T follicular helper cell (primary cell): ENCODE measurements at places on chromosomes 3 and 15.
A peak's percentile ranks its signal among the peaks of the same experiment; 100 is the strongest.

- DNase-seq = no peak
Measured at GRCh38 chr3:133948131-133948810, 52.6 kb upstream of the RAB6B start.

DNA sequence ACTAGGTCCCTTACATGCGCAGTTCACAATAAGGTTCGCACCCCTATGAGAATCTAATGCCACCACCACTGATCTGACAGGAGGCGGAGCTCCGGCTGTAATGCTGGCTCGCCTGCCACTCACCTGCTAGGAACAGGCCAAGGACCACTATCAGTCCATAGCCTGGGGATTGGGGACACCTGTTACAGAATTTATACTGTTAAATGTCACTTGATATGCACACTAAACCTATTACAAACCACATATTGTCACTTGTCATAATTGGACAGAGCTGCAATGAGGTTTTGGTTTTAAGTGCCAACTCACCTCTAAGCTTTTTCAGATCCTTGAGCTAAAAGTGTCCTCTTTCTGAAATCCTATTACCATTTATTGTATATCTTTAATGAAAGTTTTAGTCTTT lies 507.9 kb upstream of the TPRG1 start:
- DNase-seq = no peak

GRCh38 chr15:52796753-52797520 lies 6.8 kb upstream of the ONECUT1 start:
- no peak for DNase-seq

- no peak for DNase-seq
Measured at GRCh38 chr3:125119752-125120378, 64.1 kb upstream of the HEG1 start.

DNA sequence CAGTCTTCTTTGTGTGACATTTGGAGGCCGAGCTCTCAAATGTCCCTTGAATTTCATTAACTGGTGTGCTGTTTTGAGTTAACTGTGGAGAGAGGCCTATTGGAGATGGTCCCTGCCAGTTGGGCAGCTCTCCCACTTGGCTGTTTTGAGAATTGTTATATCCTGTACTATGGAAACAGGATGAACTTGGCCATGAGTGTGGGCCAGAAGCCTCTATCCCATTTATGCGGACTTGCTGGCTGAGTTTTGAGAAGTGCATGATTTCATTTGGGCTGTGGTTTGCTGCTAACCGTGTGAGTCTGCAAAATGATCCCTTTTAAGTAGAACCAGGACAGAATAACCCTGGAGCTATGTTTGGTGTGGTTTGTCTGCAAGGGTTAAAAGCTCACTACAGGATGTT lies 366.0 kb downstream of the PTPRG start:
- no peak for DNase-seq

DNA sequence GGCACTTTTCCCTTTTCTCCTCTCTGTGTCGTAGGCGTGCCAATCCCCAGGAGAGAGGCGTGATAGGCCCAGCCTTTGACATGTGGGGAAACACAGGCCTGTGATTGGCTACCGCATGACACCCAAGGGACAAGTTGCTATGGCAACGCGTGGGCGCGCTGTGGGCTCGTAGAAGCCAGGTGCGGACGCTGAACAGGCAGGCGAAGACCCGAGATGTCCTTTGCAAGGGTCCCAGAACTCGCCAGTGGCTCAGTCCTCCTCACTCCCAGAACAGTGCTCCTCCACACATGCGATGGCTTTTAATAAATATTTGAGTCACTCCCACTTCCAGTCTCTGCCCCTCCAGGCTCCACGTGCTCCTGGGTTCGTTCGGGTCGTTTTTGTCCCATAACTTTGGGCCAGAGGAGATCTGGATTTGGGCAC lies 4.2 kb downstream of the SLC51B start:
- peak; percentile 81 for DNase-seq

GRCh38 chr3:145869958-145870357 lies 291.0 kb downstream of the PLOD2 start:
- DNase-seq = no peak

DNA sequence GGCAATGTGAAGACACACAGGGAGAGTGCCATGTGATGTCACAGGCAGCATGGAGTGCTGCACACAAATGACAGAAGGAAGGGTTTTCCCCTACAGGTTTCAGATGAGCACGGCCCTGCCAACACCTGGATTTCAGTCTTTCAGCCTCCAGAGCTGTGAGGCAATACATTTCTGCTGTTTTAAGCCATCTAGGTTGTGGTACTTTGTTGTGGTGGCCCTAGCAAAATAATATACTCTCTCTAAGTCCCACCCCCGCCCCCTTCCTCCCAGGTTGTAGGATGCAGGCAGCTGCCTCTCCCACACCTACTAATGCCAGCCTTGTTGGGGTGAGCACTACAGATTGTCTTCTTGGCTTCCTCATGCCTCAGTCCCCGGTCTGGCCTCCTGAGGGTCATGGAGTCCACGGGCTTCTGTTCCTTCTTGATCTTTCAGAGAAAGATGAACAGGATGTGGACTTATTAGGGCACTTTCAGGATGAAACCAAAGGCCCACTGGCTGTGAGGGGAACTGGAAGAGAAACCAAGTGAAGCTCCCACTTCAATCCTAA lies 180.0 kb downstream of the CD47 start:
- no peak for DNase-seq

DNA sequence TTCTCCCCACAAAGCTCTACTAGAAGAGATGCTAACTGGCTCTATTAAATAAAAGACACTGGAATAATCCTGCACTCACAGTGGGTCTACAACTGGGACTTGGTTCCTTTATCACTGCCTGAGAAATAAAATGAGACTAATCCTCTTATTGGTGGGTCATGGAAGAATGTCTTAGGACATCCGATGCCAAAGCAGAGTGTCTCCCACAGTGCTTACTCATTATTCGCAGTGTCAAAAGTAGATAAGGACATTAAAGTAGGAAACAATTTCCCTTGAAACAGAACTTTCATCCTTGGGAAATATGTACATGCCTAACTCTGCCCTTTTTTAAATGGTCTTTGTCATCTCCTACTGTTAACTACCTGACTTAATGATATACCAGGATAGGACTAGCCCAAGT lies 71.5 kb downstream of the GSK3B start:
- DNase-seq = no peak

GRCh38 chr3:50132421-50133282 lies 22.5 kb upstream of the SEMA3F start:
- no peak for DNase-seq

DNA sequence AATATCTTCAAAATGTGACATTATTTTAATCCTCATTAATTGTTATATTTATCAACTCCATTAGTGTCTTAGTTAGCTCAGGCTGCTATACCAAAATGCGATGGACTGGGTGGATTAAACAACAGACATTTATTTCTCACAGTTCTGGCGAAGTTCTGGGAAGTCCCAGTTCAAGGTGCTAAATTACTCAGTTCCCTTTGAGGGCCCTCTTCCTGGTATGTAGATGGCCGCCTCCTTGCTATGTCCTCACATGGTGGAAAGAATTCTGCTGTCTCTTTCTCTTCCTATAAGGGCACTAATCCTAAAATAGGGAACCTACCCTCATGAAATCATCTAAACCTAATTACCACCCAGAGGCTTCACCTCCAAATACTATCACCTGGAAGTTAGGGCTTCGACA lies 38.8 kb upstream of the DUT start:
- no peak for DNase-seq

DNA sequence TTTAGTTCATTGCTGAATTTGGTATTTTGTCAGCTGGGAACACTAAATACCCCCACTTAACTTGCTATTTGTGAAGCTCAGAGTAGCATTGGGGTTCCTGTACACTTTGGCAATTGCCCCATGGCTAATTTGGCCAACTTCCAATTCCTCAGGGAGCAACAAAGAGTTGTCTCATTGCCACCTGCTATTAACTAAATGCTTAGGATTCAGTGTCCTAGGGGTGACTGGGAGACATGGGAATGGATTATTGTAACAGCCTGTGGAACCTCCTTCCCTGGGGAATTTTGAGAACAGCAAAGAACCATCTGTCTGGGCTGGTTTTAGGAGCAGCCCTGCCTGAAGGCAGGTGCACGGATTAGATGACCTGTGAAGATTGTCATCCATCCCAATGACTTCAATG lies 437.4 kb upstream of the TPRG1 start:
- DNase-seq = no peak

DNA sequence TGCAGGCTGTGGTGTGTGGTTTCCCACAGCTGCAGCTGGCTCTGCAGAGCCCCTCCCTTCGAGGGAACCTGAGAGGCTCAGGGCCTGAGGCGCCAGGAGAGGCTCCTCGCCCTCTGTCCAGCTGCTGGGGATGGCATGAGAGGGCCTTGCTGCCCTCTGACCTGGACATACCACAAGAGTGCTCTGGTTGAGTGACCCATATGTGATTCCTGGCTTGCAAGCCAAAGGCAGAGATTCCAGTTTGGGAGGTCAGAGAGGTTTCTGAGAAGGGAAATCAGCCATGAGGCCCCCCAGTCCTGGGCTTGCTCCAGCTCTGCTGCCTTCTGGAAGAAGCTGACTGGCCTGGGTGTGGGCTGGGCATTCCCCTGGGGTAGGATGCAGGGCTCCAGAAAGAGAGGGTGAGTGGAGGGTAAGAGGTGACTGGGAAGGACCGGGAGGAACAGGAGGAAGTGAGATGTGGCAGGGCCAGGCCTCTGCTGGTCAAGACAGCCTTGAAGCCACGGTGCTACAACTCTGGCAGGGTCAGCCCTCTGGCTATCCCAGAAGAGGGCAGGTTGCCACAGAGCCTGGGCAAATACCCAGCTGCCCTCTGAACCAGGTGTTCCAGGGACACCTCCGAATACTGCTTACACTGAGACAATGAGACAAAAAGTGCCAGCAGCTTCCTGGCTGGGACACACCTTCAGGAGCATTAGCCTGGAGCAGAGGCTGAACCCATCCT lies 16.0 kb upstream of the SRP14 start:
- DNase-seq = no peak

DNA sequence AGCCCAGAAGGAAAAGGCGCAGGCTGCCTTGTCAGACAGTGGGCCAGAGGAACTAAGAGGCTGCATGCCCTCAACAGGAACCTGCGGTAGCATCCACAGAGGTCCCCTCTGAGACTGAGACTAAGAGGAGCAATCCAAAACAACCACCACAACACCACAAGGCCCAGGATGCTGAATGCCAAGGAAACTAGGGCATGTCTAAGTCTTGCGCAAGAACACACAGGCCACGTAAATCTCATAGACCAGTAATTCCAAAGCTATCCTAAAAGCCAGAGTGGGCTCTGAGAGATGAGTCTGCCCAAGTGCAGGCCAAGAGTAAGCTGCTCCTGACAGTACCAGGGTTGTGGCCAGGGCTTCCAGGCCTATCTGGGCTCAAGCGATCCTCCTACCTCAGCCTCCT lies 12.9 kb downstream of the MON1A start:
- no peak for DNase-seq

DNA sequence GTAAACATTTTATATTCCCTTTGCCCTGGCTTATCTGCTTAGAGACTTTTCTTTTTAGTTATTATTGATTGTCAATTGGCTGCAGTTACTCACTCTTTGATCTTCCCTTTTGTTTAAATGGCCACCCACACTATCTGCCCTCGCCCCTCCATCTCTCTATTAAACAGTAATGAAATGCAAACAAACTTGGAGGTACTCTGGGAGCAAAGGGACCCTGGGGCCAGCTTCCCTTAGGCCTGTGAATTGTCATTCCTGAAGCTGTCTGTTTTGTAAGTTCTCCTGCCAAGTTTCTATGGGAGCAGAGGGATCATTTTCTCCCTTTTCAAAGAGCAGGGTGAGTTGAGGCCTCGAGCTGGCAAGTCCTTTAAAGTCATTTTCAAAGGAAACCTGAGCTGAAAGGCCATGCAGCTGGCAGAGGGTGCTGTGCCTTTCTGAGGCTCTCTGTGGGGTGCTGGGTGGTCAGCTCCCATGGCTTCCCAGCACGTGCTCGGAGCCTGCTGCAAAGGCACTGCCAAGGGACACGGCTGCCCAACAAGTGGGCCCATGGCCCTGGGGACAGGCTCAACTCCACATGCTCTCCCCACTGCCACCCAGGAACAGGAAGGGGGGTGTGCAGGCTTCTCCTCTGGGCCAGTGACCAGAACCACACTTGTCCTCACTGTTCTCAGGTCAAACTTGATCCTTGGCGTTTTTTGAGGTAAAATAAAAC lies 17.4 kb upstream of the RTP2 start:
- DNase-seq = no peak

DNA sequence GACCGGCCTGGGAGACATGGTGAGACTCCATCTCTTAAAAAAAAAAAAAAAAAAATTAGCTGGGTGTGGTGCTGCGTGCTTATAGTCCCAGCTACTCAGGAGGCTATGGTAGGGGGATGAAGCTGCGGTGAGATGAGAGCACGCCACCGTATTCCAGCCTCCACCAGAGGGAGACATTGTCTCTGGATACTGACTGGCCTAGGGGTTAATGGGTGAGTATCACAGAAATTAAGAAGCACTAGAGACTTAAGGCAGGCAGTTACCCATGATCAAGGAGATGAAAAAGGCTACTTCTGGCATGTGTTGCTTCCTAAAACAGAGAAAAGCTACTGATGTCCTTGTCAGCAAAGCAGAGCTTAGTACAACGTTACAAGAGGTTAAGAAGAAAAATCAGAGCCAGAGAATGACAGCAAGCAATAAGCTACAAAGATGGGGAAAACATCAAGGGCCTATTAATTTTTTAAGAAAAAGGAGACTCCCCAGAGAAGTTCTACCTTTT lies 8.6 kb downstream of the TFRC start:
- peak; percentile 58 for DNase-seq

GRCh38 chr15:77001351-77001750 lies 6.4 kb downstream of the PSTPIP1 start:
- no peak for DNase-seq

DNA sequence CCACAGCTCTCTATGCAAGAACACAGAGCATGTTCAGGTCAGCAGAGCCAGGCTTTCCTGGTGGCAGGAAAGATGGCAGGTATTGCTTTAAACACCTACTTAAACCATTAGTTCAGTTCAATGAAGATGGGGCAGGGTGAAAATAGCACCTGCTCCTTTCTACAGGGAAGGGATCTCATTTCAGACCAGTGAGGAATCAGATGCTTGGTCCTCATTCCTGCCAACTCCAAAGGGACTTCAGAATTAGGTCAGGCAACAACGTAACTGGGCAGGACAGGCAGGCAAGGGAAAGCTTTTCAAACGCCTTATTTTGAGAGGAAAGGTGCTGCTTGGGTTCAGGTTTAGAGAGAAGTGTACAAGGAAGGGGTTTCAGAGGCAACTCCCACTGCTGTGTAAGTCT lies 12.6 kb upstream of the RPS17 start:
- no peak for DNase-seq

GRCh38 chr15:61390138-61390537 lies 161.0 kb upstream of the RORA start:
- DNase-seq = no peak

GRCh38 chr3:142459929-142460328 lies 12.1 kb upstream of the XRN1 start:
- DNase-seq = no peak

DNA sequence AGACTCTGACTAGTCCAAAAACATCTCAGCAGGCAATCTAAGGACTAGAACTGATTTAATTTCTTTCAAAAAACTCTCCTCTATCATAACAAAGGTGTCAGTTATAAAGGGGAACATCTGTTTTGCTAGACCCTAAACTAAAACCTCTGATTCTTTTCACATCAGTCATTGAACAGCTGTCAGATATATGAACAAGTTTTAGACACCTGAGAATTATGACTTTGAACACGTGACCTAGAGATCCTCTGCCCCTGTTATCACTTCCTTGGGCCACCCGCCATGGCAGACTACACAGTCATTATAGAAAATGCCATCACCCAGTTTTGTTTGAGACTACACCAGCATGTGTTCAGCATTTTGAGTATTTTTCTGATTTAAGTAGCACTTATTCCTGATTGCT lies 282.3 kb upstream of the TBL1XR1 start:
- DNase-seq = no peak

- no peak for DNase-seq
Measured at GRCh38 chr3:45781841-45782240, 14.5 kb downstream of the SLC6A20 start.
